ENCODE measurements at places on chromosomes 3 and 15.

- DNase-seq, result no peak
Measured at GRCh38 chr3:63179862-63180522, 98.1 kb upstream of the SYNPR start.

GRCh38 chr3:187398955-187399354 lies 30.8 kb downstream of the RTP4 start:
- no peak for DNase-seq

- no peak for DNase-seq
Measured at GRCh38 chr15:98689431-98689861, 41.1 kb downstream of the IGF1R start.

- no peak for DNase-seq
Measured at GRCh38 chr15:88674661-88675060, 35.8 kb downstream of the ISG20 start.

DNA sequence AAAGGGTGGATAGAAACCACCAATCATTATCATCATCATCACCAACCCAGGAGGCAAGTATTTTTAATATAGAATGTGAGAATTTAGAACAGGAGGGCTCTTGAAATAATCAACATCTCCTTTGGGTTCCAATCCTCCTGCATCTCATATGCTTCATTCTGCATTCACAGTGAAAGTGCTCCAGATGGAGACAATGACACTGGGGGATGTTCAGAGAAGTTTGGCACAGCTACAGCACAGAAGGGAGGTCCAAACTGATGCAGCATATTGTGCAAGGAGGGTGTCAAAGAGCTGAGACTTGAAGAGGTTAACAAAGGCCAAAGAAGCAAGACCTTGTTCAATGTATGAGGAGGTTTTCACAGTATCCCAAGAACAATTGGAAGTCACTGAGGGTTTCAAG lies 767.1 kb downstream of the NTRK3 start:
- DNase-seq, result no peak

DNA sequence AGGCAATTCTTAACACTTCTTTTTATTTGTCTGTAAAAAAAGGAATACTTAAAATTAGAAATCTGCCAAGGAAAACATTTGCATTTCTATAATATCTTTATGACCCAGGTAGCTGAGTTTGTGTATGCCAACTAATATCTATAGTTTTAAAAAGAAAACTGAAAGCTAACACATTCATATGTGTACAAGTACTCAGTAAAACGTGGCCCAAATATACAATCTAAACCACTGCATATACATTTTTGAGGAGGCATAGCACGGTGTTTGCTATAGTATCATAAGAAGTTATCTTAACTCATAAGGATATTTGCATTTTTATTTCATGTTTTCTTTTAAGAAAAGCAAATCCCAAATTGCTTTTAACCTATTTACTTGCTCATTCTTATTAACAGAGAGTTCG lies 172.7 kb downstream of the ZBTB20 start:
- DNase-seq, result no peak

GRCh38 chr15:73955861-73956742 lies 29.8 kb downstream of the LOXL1 start:
- no peak for DNase-seq

DNA sequence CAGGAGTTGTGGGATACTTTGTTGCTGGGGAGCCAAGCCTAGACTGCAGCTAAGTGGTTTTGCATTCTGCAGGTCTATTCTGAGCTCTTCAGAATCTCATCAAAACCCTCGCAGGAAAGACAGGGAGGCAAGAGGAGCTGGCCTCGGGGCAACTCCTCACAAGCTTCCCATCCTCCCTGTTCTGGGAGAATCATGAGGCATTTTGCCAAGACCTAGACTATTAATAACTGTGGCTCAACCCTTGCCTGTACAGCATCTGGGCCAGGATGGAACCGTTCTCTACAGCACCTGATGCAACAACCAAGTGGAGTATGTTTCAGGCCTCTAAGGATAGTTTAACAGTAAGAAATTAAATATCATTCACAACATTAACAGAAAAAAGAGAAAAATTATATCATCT lies 20.2 kb upstream of the SLC6A20 start:
- no peak for DNase-seq

- no peak for DNase-seq
Measured at GRCh38 chr3:11465744-11466616, 177.7 kb downstream of the VGLL4 start.

- peak; percentile 63 for DNase-seq
Measured at GRCh38 chr3:58383904-58384303, 49.7 kb downstream of the PDHB start.

GRCh38 chr3:174408310-174408709 lies 450.8 kb upstream of the NAALADL2 start:
- no peak for DNase-seq

- DNase-seq, result no peak
Measured at GRCh38 chr15:92146511-92147150, 247.1 kb upstream of the ST8SIA2 start.

DNA sequence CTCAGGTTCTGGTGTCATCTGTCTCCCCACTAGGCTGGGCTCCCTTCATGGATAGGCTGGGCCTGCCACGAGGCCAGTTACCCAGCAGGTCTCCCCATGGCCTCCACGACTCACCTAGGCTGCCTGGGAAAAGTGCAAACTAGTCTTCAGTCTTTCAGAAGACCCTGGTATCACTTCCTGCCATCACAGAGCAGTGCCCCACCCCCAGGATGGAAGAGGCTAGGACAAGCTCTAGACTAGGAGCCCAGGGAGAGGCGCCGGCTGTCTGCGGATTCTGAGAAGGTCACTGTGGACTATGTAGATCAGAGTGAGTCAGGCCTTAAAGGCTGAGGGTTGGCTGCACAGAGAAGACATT lies 63.7 kb downstream of the CORO2B start:
- DNase-seq, result no peak

DNA sequence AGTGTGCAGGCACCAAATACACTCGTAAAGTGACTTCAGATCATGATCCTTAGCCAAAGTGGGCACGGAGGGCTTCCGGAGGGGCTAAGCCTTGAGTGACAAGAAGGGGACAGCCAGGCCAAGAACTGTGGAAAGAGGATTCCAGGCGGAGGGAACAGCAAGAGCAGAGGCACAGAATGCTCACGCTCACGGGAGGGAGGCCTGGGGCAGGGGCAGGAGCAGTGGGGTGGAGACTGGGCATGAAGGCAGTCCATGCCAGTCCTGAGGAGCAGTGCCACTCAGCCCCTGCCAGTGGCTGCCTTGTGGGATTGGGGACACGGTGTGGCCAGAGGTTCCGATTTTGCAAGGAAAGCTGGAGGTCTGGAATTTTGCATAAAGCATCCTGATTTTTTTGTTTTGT lies 36.0 kb downstream of the DNAJB8 start:
- DNase-seq, result no peak

DNA sequence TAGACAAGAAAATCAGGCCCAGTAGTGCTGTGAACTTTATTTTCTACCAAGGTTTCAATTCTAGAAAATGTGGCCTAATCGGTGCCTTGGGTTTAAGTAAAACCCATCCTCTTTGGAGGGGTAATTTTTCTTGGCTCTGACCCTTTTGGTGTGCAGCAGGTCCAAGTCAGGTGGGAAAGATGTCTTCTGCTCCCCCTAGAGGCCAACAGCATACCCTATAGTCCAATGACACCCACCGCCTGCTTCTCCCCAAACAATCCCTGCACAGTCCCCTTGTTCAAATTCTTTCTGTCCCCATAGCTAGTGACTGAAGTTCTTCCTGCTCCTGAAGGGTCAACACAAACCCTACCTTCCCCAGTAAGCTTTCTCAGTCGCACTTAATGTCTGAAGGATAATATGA lies 261.8 kb upstream of the GOLGA6L4 start:
- DNase-seq, result peak; percentile 8

- DNase-seq, result peak; percentile 82
Measured at GRCh38 chr15:70508561-70509281, 254.6 kb downstream of the UACA start.

DNA sequence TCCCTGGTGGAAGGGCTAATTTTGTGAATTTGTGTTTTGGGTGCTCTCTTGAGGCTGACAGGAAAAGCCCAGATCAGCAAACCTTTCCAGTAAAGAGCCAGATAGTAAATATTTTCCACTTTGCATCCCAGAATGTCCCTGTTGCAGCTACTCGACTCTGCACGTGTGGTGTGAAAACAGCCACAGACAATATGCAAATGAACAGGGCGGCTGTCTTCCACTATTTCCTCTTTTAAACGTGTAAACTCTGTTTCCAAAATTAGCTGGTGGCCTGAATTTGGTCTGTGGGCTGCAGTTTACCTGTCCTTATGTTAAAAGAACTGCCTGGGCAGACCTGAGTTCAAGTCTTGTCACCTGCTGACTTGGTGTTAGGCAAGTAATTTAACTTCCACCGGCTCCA lies 202.7 kb downstream of the EDEM1 start:
- no peak for DNase-seq

DNA sequence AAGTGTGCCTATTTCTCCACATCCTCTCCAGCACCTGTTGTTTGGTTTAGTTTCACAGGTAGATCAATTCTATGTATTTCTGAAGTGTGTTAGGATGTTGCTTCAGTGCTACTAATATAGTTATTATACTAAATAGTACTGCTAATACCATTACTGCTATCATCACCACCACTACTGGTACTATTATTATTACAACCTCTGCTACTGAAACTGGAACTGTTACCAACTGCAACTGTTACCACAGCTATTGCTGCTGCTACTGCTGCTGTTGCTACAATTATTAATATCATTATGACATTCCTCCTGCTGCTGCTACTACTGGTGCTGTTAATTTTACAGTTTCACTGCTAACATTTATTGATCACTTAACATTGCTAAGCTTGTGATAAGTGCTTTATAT lies 8.3 kb upstream of the LMOD3 start:
- DNase-seq, result no peak

- no peak for DNase-seq
Measured at GRCh38 chr3:50635066-50635465, 18.1 kb downstream of the MAPKAPK3 start.

Data from LoVo (cell line).